ENCODE measurements at places on chromosomes 2 and 18. TPM values are rescaled to one million over a fixed set of nuclear protein-coding genes. Genes with fewer than 3 reads are reported as not detected.

The ST8SIA5 gene
- not detected for total RNA-seq

The LOXHD1 gene
- total RNA-seq, result 0.85 TPM

The QPCT gene
- total RNA-seq, result 4.0 TPM

The SEMA4F gene
- total RNA-seq, result 3.7 TPM

The CD226 gene
- 0.49 TPM for total RNA-seq

The ZC3H6 gene
- 19.9 TPM for total RNA-seq

The HPCAL1 gene
- total RNA-seq, result 18.6 TPM

The EPHA4 gene
- 52.0 TPM for total RNA-seq
